ENCODE measurements at places on chromosomes 5 and 9.

- no peak for DNase-seq
Measured at GRCh38 chr9:134365791-134366222, 39.6 kb downstream of the RXRA start.

GRCh38 chr9:107945493-107945892, 455.9 kb upstream of the KLF4 start:
- DNase-seq, result no peak

DNA sequence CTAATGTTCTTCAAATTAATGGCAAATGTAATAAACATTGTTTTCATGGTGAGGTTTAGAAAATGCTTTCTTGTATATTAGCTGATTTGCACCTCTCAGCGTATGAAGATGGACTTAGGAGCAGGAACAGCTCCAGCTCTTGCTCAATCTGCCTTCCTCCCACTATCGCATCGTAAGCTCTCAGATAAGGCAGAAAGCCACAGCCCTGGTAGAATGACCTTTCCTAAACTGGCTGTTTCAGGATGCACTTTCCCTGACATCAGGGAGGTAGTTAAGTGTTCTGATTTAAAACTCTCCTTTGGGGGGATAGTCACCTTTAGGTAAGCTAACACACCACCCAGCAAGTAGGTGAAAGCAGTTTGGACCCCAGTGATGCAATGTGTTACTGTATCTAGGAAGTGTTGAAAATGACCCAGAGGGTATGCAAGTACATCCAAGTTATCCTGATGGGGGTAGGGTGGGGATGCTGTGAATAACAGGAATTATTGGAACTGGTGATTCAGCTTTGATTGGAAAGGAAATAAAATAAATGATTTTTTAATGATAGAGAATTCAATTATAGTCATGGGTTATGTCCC, 72.3 kb downstream of the LMNB1 start:
- DNase-seq, result no peak

DNA sequence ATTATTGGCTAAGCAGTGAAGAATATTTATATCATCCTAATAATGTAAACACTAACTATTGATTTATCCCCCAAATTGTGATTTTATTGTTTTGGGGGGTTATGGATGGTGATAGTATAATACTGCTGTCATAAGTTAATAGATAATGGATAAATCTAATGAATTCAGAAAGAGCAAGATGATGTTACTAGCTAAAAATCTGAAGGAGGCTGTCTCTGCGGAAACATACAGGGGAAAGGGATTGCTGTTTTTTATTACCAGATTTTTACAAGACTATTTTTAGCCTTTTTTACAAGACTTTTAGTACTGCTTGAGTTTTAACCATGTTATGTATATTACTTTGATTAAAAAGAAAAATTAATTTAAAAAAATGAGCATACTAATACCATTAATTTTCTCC, 5.3 kb upstream of the ABL1 start:
- DNase-seq, result no peak

GRCh38 chr5:132422720-132423437, 53.4 kb downstream of the SLC22A5 start:
- no peak for DNase-seq

- no peak for DNase-seq
Measured at GRCh38 chr5:150639751-150640150, 709 bp upstream of the SYNPO start.

DNA sequence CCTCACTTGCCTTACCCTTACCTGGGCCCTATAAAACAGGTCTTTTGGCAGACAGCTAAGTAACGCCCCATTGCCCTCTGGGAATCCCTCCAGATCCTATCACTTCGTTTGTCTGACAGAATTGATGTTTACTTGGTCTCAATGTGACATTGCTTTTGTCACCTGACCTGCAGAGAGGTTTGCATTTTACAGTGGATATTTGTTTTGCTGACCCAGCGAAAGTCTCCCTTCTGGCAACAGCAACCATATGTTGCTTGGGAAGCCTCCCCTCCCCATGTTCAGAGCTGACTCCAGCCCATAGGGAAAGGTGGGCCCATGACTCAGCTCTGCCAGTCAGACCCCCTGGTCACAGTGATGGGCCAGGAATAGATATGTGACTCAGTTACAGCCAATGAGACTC, 54.0 kb upstream of the LARP1 start:
- no peak for DNase-seq

GRCh38 chr9:36192196-36192595, 1.5 kb downstream of the CLTA start:
- no peak for DNase-seq

GRCh38 chr5:124739634-124740025, 6.8 kb downstream of the ZNF608 start:
- no peak for DNase-seq

- no peak for DNase-seq
Measured at GRCh38 chr5:147065071-147065470, 169.8 kb upstream of the STK32A start.

- DNase-seq, result no peak
Measured at GRCh38 chr5:32842813-32843530, 131.9 kb downstream of the NPR3 start.

DNA sequence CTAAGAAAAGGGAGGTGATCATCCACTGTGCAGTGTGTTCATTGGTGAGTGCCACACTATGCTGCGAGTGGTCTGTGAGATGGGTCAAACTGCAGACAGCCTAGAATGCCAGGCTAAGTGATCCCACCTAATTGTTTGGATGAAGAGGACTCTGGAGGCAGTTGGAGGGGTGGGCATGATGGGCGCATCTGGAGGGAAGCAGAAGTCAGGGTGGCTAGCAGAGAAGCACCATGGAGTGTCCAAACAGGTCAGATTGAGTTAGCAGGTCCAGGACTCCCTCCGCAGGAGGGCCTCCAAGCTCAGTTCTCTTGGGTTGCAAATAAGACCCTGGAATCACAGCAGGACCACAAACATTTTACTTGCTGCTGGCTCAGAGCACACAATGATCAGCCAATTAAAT, 19.9 kb upstream of the ANGPTL2 start:
- DNase-seq, result no peak

- DNase-seq, result no peak
Measured at GRCh38 chr5:94910721-94911120, 292.3 kb downstream of the SLF1 start.

DNA sequence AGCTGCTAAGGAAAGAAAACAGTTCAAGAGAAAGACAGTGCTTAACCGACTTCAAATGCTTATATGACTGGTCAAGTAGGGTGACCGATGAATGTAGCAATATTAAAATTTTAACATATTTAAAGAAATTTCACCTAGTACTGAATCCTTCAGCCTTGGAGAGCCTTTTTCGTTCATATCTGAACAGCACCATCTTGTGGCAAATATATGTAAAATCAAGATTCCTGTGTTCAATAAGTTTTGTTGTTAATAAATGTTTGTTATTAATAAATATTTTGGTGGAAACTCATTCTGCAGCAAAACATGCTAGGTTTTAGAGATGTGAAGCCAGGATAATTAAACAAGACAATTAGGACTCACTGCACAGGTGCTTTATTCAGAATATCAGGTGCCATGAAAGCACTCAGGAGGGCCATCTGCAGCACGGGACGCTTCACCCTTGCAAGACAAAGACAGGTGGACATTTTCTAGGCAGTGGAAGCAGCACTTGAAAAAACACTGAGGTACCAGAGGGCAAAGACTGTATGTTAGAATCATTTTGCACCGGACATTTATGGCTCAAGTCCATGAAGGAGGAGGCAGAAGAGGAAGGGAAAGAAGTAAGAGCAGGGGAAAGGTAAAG, 15.6 kb downstream of the TICAM2 start:
- no peak for DNase-seq

GRCh38 chr5:102099766-102100331, 196.2 kb downstream of the SLCO4C1 start:
- no peak for DNase-seq

GRCh38 chr9:124182741-124183140, 75.0 kb upstream of the NEK6 start:
- no peak for DNase-seq

DNA sequence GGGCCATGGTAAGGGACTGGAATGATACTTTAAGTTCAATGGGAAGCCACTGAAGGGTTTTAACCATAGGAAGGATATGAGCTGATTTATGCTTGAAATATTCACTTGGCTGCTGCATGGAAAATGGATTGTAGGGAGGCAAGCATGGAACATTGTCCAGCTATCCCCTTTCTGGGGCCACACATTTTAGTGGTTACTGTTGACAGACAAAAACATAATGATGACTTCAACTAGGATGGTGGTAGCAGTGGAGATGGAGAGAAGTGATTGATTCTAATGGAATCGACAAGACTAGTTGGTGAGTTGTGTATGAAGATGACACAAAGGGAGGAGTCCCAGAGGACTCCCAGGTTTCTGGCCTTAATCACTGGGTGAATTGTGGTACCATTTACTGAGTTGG, 6.2 kb upstream of the FCHSD1 start:
- no peak for DNase-seq

- no peak for DNase-seq
Measured at GRCh38 chr5:91146905-91147600, 236.1 kb downstream of the ARRDC3 start.

DNA sequence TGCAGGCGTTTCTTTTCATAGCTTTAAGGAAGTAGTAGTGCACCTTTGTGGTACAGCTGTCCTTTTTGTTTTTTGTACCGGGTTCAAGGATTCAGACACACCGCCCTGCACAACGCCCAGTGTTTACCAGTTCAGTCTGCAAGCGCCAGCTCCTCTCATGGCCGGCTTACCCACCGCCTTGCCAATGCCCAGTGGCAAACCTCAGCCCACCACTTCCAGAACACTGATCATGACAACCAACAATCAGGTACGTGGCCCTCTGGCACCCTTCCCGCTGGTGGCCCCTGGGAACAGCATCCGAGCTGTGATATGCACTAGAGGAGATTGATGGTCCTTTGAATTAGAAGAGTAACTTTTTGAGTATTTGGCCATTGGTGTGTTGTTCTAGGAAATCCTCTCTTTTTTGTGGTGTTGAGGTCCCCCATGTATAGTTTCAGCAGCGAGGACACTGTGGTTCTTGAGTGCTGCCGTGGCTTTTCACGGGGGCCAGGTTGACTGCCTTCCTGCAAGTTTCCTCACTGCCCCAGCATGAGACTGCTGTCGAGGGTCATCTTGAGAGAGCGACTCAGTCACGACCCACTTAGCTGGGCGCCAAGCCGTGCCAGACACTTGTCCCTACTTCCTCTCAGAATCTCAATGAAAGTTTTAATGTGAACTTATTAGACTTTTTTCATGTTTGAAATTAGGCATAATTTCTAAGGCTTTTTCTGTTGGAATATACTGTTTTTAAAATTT, 37.9 kb downstream of the TENT4A start:
- no peak for DNase-seq

DNA sequence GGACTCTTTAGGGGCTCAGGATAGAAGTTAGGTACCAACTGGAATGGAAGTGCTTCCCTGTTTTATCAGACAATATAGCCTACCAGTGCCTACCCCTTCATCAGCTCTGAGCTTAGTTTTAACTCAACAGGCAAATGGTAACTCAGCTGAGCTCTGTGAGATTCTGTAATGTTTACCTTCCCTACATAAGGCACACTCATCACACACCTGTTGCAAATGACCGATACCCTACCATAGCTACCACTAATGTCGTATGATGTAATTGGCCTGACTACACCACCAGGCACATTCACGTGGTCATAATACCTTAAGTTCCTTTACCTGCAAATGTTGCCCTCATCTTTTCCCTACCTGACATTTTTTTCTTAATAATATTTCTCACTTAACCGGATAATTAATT, 254.8 kb downstream of the ADGRV1 start:
- DNase-seq, result no peak

DNA sequence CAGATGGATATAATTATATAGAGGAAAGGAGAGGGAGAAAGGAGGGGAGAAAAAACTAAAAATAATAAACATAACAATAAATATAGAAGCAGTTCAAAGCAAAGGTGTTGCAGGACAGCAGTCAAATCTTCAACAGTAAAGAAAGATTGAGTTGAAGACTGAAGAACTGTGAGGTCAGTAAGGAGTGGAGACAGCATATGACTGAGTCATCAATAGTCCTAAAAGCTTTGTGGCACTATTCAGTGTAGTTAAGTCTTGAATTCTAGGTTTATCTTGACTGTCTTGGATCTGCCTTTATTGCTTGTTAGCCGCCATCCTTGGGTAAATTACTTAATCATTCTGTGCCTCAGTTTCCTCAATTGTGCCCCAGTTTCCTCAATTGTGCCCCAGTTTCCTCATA, 137.0 kb downstream of the MRPS30 start:
- no peak for DNase-seq

- DNase-seq, result no peak
Measured at GRCh38 chr9:122186777-122187470, 27.2 kb downstream of the MORN5 start.

DNA sequence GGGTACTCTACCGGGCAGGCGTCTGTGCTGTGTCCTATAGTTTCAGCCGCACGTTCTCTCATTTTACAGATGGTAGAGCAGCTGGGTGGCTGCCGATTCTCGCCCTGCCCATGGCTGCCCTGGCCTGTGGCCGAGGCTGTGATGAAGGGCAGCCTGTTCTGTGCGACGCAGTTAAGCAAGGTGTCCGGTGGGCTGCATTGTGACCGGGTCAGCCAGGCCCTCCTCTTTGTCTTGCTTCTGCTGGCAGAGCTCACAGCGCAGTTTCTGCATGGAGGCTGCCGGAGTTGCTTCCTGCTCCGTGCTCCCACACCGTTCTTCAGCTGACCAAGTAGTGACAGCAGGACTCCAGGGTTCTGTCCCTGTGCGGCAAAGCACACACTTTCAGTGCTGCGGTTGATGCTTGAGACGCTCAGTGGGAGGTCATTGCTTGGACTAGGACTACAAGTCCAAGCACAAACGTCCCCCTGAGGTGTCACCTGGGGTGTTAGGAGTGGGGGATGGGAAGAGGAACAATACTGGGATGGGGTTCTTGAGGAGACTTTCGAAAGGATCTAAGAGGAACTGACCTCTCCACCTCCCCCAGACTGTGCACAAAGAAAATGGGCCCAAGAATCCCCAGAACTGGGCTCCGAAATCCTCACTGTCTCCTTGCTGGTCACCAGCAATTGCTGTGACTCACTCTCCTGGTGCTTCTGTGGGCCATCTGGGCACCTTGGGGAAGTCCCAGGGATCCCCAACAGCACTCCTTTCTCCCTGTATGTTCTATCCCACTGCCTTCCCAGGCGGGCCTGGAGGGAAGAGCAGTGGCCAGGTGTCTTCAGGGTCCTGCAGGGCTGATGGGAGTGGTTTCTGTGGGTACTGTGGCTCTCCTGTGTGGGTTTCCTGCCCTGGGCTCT, 58.2 kb downstream of the GADD45G start:
- no peak for DNase-seq

- peak; percentile 78 for DNase-seq
Measured at GRCh38 chr5:42994555-42995359, 45.4 kb downstream of the ANXA2R start.

GRCh38 chr9:121154782-121155181, 46.9 kb downstream of the RAB14 start:
- no peak for DNase-seq

- no peak for DNase-seq
Measured at GRCh38 chr9:116355153-116355921, 201.7 kb downstream of the PAPPA start.

DNA sequence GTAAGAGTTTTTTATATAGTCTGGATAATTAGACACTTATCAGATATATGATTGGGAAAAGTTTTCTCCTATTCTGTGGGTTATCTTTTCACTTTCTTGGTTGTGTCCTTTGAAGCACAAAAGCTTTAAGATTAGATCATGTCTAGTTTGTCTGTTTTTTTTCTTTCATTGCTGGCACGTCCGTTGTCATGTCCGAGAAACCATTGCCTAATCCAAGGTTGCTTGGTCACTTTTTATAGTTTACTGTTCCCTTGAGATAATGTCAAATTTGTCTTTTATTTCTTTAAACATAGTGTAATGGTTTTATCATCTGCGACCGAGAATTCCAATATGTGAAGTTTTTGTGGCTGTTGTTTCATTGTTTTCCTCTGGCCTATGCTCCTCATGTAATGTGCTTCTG, 28.8 kb downstream of the GARNL3 start:
- DNase-seq, result no peak

- no peak for DNase-seq
Measured at GRCh38 chr5:155091063-155091648, 77.6 kb downstream of the KIF4B start.
